CD8-positive, alpha-beta T cell (primary cell): ENCODE measurements at places on chromosomes 1 and 21.

GRCh38 chr1:209354111-209354839 lies 229.2 kb upstream of the CAMK1G start:
- DNase-seq = peak; percentile 11

DNA sequence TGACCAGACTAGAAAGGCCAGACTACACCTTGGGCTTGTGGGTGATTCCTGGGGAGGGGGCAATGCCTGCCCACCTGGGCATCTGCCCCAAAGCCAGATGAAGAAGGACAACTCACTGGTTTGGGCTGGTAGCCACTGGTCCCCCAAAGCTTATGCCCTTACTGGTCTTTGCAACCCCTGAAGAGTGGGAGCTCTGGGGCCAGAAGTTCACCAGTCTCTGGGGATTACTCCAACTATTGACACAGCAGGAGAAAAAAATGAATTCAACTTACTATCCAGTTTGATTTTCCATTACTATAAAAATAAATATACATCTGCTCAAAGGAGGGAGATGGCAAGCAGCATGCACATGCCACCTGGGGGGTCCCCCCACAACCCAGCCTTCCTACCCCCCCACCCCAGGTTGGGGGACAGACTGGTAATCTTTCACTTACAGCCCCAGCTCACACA lies 2.6 kb downstream of the AHDC1 start:
- DNase-seq = peak; percentile 25

DNA sequence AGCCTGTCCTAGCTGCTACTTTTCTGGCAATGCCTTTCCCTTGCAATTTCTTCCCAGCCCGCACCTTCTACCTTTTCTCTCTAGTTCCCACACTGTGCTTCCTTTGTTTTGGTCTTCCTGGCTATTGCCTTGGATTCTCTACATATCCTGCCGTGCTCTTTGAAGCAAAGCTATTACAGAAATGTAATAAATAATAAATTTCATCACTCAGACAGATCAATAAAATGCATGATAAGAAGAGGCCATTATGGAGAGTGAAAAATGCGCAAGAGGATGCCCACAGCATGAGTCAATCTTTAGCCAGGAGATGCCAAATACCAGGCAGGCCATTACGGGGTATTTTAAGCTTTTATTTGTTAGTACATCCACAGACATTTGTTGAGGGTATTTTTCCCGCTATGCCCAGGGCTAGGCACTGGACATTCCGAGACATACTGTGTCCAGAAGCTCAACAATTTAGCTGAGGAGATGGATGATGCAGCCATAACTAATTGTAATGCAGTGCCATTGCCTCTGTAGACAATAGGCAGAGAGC lies 163.6 kb downstream of the ST6GALNAC3 start:
- DNase-seq = no peak

GRCh38 chr1:224377676-224378006 lies 21.0 kb downstream of the CNIH4 start:
- DNase-seq = no peak

GRCh38 chr1:21168444-21168843 lies 8.3 kb downstream of the EIF4G3 start:
- no peak for DNase-seq

DNA sequence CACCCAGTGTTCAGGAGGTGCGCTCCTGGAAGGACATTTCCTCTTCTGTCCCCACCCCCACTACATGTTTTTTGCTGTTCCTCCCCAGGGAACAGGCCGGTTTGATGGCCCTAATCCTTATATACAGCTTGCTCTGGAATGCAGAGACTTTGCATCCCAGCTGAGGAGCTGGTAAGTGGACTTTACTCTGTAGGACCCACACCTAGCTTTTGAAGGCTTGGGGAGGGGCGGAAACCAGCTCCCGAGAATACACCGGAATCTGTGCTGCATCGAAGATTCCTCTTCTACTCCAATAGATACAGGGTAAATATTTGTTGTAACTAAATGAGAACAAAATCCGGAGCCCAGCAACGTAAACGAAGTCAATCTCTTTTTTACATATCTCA lies 1.2 kb upstream of the CGN start:
- no peak for DNase-seq

- no peak for DNase-seq
Observed at GRCh38 chr21:39053126-39053525, 130.1 kb downstream of the PSMG1 start.

GRCh38 chr21:21232320-21232719 lies 234.1 kb downstream of the NCAM2 start:
- DNase-seq = no peak

DNA sequence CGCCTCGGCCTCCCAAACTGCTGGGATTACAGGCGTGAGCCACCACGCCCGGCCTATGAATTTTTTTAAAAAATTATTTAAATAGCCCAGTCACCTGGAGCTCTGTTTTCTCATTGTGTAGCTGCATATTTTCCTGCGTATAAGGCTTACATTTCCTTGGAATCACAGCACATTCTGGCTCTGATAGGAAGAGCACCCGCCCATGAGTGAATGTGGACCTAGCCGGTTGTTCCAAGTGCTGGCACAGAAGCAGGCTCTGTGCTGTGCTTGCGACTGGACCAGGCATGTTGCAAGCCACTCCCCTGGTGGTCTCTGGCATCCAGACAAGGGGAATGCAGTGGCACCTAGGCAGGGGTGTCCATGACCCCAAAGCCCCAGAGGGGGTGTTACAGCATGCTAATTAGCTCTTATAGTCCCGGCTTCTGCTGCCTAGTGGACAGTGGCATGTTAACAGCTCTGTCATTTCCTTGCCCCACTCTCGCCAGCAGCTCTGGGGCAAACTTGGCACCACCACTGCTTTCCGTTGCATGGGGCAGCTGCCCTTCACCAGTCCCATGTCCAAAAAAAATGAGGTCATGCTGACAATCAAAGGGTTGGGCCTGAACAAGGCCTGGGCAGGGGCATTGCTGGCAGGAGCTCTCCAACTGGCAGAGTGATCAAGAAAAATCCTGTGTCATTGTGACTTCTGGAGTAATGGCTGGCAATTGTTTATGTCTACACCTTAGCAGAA lies 5.2 kb upstream of the VTCN1 start:
- DNase-seq = no peak

- DNase-seq = no peak
Observed at GRCh38 chr21:39972471-39972870, 105.2 kb downstream of the PCP4 start.

- DNase-seq = no peak
Observed at GRCh38 chr1:193841857-193842256, 655.4 kb upstream of the B3GALT2 start.

DNA sequence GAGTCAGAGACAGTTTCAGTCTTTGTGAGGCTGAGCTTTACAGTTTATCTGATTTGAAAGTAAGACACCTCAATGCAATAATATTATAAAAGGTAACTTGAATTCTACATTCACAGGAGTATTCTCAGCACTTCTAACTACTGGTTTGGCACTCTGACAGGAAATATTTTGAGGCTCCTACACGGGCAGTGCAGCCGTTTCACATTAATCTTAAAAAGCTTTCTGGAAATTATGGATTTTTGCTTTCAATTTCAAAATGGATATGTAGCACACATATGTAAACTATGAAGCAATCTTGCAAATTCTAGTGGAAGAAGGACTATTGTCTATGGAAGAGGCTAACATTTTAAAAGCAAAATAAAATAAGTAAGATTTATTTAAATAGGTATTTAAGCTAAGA lies 262.9 kb upstream of the SNX7 start:
- no peak for DNase-seq

DNA sequence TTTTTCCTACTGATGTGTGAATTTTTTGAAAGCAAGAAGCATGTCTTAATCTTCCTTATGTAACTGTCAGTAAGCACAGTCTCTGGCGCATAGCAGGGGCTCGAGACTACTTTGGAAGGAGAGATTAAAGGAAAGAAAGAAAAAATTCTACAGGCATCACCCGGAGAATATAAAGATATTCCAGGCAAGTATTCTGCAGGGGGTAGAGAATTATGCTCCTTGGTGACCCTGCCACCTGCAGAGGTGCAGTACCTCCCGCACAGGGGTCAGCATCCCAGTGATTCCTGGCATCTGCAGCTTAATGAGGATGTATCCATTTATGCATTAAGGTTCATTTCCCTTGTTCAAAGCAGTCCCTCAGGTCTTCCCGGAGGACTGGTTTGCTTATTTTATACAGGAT lies 87.6 kb upstream of the WLS start:
- no peak for DNase-seq

DNA sequence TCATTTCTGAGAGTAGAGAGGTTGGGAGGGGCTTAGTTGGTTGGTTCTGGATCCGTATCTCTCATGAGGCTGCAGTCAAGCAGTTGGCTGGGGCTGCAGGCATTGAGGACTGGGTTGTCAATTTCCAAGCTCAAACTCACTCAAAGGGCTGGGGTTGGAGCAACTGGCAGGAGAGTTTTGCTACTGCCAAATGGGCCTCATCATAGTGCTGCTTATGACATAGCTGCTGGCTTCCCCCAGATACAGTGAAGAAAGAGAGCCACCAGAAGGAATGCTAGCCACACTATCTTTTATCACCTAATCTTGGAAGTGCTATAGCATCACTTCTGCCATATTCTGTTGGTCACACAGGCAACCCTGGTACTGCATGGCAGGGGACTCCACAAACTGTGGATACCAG lies 363.5 kb upstream of the USP24 start:
- no peak for DNase-seq

DNA sequence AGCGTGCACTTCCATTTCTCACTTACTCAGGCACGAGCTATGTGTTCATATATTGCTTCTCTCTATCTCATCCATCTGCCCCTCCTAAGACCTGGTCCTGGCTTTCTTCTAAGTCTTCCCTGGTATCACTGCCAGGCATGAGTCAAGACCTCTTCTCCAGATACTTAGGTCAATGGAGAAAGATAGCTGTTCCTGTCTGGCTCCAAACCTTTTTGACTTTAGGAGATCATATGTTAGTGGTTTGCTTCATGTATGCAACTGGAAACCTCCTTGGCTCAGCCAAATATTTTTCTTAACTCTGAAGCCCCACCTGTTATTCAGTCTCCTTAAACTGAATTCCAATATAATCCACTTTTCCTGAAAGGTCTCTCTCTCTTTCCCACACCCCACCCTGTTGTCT lies 211.6 kb upstream of the PTBP2 start:
- DNase-seq = no peak

GRCh38 chr1:228785366-228786330 lies 50.4 kb downstream of the RHOU start:
- DNase-seq = no peak
